ENCODE measurements at places on chromosomes 12 and 14.

DNA sequence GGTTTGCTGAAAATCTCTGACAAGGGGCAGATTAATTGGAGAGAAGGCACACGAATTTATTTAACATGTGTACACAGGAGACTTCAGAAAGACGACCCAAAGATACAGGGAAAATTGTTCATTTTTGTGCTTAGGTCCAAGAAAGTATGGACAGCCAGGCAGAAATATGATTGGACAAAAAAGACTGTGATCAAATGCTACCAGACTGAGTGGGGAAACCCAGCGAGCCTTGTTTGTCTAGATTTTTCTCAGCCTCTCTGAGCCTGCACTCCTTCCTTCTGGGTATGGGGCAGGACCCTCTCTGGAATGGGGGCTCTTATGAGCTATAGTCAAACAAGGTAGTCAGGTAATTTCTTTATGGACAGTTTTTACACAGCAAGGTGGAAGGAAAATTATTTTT lies 10.4 kb upstream of the CIPC start:
- DNase-seq: no peak

DNA sequence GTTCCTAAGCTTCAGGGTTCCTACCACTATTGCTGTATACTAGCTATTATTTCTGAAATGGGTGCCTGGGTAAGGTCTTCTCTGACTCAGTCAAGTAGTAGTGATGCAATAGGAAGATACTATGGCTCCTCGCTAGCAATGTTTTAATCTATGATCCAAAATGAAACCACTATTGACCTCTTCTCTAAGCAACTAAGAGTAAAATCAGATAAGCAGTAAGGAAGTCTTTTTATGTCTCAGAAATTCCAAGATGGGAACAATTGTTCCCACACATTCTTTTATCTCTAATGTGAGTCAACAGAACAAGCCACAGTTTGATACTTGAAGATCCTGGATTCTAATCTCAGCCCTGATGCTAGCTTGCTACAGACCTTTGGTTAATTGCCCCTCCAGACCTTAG lies 45.1 kb downstream of the AREL1 start:
- no peak for DNase-seq

GRCh38 chr12:88931598-88931997 lies 351.3 kb upstream of the KITLG start:
- peak; percentile 90 for DNase-seq

- DNase-seq: no peak
Observed at GRCh38 chr14:74628418-74628817, 16.4 kb upstream of the LTBP2 start.

DNA sequence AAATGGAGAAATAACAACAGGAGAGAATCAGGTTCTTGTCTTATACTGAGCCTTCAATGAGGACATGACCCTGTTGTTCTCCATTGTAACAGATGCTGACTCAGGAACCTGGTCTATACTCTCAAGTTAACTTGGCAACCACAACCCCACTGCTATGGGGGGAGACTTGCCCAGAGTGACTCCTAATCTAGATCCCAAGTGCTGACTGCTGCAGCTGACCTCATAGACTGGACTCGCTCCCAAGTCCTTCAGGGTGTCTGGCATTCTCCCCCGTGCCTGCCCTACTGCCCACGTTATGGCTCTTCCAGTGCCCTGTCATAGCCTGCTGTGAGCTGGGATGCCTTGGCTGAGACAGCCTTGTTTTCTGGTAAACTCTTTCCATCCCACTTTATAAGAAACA lies 37.1 kb downstream of the NID2 start:
- no peak for DNase-seq

DNA sequence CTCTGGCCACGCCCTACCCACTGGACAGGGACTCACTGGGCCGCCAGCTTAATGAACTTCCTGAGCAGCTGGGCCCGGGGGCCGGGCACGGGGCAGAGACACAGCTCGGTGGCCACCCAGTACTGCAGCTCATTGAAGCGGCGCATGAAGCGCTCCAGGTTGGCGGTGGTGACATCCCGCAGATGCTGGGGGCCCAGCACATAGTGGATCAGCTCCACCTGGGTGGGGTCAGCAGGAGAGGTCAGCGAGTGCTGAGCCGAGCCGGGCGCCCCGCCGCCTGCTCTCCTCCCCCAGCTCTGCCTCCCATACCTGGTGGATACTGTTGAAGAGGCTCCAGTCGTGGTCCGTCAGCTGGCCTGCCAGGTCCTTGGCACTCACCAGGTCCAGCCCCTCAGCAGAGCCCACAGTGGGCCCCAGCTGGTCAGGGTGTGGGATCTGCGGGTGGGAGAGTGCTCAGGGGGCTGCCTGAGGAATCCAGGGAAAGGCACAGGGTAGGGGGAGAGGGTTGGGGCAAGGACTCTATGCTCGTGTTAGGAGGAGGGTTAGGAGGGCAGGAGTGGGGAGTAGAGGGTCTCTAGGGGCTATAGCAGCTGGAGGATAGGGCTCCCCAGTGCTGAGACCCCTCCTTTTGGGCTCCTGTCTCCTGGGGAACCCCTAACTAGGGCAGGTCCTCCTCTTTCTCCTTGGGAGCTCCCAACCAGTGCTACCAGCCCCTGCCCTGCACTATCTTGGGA lies 15.5 kb upstream of the ENDOU start:
- no peak for DNase-seq

DNA sequence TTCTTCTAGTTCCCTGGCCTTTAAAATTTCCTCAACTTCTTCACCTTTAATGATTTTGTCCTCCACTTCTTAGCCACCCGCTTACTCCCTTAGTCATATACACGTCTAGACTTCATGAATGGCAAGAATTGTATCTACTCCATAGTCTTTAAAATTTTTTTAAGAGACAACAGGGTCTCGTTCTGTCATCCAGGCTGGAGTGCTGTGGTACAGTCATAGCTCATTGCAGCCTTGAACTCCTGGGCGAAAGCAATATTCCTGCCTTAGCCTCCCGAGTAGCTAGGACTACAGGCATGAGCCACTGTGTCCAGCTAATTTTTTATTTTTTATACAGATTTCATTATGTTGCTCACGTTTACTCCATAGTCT lies 47.9 kb downstream of the BBS10 start:
- no peak for DNase-seq

DNA sequence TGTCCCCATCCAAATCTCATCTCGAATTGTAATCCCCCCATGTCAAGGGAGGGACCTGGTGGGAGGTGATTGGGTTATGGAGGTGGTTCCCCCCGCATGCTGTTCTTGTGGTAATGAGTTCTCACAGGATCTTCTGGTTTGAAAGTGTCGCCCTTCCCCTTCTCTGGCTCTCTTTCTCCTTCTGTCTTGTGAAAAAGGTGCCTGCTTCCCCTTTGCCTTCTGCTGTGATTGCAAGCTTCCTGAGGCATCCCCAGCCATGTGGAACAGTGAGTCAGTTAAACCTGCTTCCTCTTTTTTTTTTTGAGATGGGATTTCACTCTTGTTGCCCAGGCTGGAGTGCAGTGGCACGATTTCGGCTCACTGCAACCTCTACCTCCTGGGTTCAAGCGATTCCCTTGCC lies 104.0 kb downstream of the CCDC91 start:
- DNase-seq: peak; percentile 66

GRCh38 chr12:21879312-21879711 lies 61.9 kb downstream of the ABCC9 start:
- no peak for DNase-seq

DNA sequence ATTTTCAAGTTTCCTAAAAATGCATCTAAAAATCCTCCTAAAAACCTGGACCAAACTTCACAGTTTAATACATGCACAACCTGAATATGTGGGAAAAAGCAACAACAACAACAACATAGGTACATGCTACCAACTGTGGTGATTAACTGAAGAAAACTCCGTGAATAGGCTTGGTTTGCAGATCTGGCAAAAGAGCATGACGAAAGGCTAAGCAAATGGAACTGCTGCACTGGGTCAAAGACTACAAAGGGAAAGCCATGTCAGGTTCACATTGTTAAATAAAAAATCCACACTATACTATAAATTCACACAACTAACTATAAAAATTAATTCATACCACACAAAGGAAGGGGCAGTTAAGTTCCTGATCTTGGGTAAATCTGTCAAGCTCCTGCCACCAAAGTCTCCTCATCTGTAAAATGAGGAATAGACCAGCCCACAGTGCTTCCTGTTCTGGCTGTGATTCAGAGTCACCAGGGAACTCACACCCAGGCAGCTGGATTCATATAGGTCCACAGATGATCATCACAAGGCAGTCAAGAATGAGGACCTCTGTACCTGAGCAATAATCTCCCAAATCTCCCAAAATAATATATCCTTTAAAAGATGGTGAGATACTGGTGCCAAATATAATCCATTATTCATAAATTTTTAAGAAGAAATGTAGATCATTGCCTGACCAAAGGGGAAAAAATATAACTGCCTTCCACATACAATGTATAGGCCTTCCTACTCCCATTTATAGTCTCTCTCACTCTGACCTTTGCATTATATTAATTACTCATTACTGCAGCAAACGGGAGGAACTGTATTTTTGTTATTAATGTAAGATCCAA lies 7.0 kb downstream of the CORO1C start:
- peak; percentile 82 for DNase-seq

DNA sequence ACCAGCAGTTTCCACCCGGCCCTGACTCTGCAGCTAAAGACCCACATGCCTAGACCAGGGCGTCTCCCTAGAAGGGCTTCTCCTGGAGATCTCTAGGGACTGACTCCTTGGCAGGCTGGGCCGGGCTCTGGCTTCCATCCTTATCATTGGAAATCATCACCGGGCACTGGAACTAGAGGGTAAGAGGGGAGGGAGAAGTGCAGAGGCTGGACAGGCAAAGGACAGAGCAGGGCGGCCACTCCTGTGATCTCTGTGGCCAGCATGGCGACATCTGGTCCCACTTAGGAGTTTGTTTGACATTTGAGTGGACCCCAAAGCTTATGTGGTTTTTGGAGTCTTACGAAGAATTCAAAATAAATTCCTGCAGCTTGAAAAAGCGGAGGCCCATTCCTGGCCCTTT lies 7.1 kb downstream of the LTBP2 start:
- DNase-seq: no peak

GRCh38 chr14:69536971-69537370 lies 37.7 kb downstream of the CCDC177 start:
- DNase-seq: peak; percentile 20

DNA sequence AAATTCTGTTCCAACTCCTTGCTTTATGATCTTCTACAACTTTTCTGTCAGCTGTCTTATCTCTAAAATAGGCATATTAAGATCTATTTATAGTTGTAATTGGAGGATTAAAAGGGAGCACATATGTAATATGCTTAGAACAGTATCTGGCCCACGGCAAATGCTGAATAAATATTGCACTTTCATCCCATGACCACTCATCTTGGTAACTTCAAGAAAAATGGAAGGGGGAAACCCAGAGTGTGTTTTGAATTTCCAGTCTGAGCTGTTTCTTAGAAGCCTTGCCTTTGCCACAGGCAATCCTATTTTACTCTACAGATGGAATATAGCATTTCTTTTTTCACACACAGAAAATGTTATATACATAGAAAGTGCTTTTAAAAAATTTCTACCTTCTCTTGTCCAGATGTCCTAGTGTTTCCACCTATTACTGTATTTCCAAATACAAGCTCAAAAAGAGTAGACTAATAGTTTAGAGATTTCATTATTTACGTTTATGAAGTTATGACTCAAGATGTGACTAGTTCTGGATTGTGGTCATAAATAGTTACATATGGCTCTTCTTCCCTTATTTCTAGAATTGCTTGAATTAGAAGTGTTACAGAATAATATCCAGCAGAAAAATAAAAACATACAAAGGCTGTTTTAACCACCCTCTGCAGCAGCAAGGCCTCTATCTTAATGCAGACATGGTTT lies 6.2 kb upstream of the STXBP6 start:
- DNase-seq: no peak

DNA sequence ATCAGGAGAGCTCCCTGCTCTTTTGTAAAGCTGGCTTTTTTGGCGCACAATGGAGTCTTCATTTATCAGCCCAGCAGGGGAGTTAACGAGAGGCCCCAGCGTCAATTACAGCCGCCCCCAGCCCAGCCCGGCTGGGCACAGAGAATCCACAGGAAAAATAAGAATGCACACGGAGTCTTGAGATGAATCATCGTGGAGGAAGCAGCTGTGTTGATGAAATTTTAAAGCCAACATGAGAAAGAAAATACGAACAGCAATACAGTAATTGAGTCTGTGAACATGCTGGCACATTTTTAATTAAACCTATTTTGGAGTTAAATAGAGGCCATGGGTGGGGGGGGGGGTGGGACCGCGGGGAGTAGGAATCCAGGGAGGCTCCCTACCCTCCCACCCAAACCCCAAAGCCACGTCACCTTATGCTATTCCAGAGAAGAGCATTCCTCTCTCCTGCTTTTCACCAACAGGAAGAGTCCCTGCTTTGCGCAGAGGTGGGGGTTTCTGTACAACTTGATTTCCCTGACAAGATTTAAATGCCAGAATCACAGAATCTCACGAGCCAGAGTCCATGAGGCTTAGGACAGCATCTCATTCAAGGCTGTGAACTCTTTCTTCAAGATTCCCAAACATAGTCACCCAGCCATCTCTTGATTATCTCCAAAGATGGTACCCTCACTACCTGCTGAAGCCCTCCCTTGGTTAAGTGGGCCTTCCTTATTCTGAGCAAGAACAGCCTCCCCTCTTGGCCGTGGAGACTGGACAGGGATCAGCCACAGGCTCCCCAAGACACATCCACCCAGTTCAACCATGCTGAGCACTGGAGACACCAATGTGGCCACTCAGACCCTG lies 50.3 kb downstream of the CCNK start:
- DNase-seq: no peak

- DNase-seq: no peak
Observed at GRCh38 chr12:51914034-51914923, 7.0 kb downstream of the ACVRL1 start.

- DNase-seq: no peak
Observed at GRCh38 chr14:65772921-65773574, 360.5 kb downstream of the FUT8 start.

GRCh38 chr12:91381309-91381804 lies 198.7 kb upstream of the DCN start:
- peak; percentile 88 for DNase-seq

GRCh38 chr12:71524626-71525025 lies 85.0 kb downstream of the LGR5 start:
- DNase-seq: no peak

GRCh38 chr14:76531085-76531484 lies 155.1 kb downstream of the ESRRB start:
- DNase-seq: no peak

- DNase-seq: no peak
Observed at GRCh38 chr12:68224613-68225285, 861 bp downstream of the IL26 start.

- DNase-seq: no peak
Observed at GRCh38 chr14:51636109-51636508, 15.6 kb upstream of the FRMD6 start.

Measured in kidney tubule cell (primary cell).